A549 treated with AZD2906 at 1 μM for 4 hours (cell line): ENCODE measurements at places on chromosomes 13 and 19. TPM values are rescaled to one million over a fixed set of nuclear protein-coding genes. Genes with fewer than 3 reads are reported as not detected.

OR10H1 gene
- not detected in 5 replicates for total RNA-seq

OR7D2 gene
- total RNA-seq: 0.02 TPM in 2 of 5 replicates, not detected in the others

ZNF723 gene
- not detected in 5 replicates for total RNA-seq

RLN3 gene
- not detected in 5 replicates for total RNA-seq

ZNF737 gene
- total RNA-seq: 0.09 TPM in 1 of 5 replicates, not detected in the others

RYR1 gene
- total RNA-seq: 4.9 to 6.4 TPM (median 6.1 TPM) in 5 replicates

SLC10A2 gene
- total RNA-seq: not detected in 5 replicates

NTN5 gene
- 0.06 to 0.22 TPM (median 0.15 TPM) in 5 replicates for total RNA-seq

FPR1 gene
- total RNA-seq: 0.09 to 0.19 TPM (median 0.15 TPM) in 5 replicates

LILRA2 gene
- not detected in 5 replicates for total RNA-seq

ZNF699 gene
- 0.79 to 2.3 TPM (median 1.1 TPM) in 5 replicates for total RNA-seq

TSSK6 gene
- total RNA-seq: 1.2 to 1.8 TPM (median 1.6 TPM) in 5 replicates

APLP1 gene
- total RNA-seq: 70.1 to 97.9 TPM (median 93.9 TPM) in 5 replicates

URAD gene
- total RNA-seq: not detected in 5 replicates

CLDND2 gene
- total RNA-seq: 3.3 to 16.0 TPM (median 13.1 TPM) in 5 replicates

ZNF724 gene
- total RNA-seq: 0.41 to 1.0 TPM (median 0.63 TPM) in 5 replicates

MCEMP1 gene
- not detected in 5 replicates for total RNA-seq

TMEM259 gene
- 80.7 to 142 TPM (median 126 TPM) in 5 replicates for total RNA-seq

TTC9B gene
- 0.20 to 0.61 TPM (median 0.49 TPM) in 5 replicates for total RNA-seq

TMEM238 gene
- 2.0 to 9.6 TPM (median 7.8 TPM) in 5 replicates for total RNA-seq

FGF22 gene
- 0.46 to 0.82 TPM (median 0.66 TPM) in 5 replicates for total RNA-seq

ZNF431 gene
- total RNA-seq: 2.4 to 3.4 TPM (median 3.0 TPM) in 5 replicates

CLEC17A gene
- not detected in 5 replicates for total RNA-seq

ZNF714 gene
- total RNA-seq: 2.2 to 3.2 TPM (median 2.8 TPM) in 5 replicates

ZSCAN4 gene
- total RNA-seq: not detected in 5 replicates

OLFM2 gene
- 8.4 to 11.8 TPM (median 10.2 TPM) in 5 replicates for total RNA-seq

LGALS7B gene
- total RNA-seq: 0.39 to 0.75 TPM (median 0.51 TPM) in 4 of 5 replicates, not detected in the other

FBN3 gene
- not detected in 5 replicates for total RNA-seq

PSPC1 gene
- 41.3 to 50.4 TPM (median 44.4 TPM) in 5 replicates for total RNA-seq

PPM1N gene
- 6.2 to 9.9 TPM (median 6.9 TPM) in 5 replicates for total RNA-seq

OR4F17 gene
- total RNA-seq: not detected in 5 replicates

ZNF284 gene
- total RNA-seq: 0.30 to 0.55 TPM (median 0.38 TPM) in 5 replicates

GZMM gene
- 0.29 to 0.47 TPM (median 0.32 TPM) in 4 of 5 replicates, not detected in the other for total RNA-seq

DLEU7 gene
- total RNA-seq: not detected in 5 replicates

RPS28 gene
- 383 to 995 TPM (median 918 TPM) in 5 replicates for total RNA-seq

FCER2 gene
- not detected in 5 replicates for total RNA-seq

ERVK3-1 gene
- 89.5 to 102 TPM (median 92.6 TPM) in 5 replicates for total RNA-seq

SELENOV gene
- not detected in 5 replicates for total RNA-seq

C1QTNF9B gene
- total RNA-seq: 0.05 TPM in 1 of 5 replicates, not detected in the others
